ENCODE measurements at places on chromosomes 1 and 21.

GRCh38 chr21:14993115-14993514 lies 71.7 kb downstream of the NRIP1 start:
- no peak for DNase-seq

GRCh38 chr1:32221581-32221979 lies 573 bp downstream of the TMEM234 start:
- DNase-seq = no peak

DNA sequence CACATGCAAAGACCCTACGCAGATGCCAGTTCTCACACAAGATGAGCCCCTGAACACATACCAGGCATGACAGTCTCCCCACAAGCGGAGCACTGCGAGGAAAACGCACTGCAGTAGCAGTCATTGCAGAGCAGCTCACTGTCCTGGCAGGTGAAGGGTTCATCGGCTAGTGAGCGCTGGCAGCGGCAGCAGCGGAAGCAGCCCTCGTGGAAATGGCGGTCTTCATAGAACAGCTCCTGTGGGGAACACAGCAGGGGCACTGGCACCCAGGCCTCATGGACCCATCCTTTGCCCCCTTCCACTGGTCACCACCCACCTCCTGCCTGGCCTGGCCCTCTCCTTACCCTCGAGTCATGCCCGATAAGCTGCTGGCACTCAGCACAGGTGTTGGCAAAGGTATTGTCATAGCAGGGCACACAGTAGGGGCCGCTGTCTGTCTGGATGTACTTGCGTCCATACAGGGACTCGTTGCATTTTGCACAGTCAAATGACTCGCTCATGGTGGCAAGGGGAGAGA lies 6.3 kb downstream of the FHL3 start:
- DNase-seq = no peak

DNA sequence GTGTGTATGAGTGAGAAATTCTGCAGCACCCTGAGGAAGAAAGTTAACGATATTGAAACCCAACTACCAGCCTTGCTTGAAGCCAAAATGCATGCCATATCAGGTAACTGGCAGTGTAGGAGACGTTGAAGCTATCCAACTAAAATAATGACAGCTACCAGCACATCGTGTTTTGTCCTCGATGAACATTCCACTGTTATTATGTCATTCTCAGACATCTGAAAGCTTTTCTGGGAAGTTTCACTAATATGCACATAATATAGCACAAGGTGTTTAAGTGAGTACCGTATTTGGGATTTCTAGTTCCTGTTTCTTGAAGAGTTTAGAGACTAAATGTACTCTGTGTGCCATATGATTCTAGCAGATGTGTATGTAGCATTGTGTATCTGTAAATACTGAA lies 173.5 kb downstream of the DISC1 start:
- no peak for DNase-seq

- DNase-seq = no peak
These were observed 11.6 kb downstream of the PKP1 start for GRCh38 chr1:201294876-201295275.

DNA sequence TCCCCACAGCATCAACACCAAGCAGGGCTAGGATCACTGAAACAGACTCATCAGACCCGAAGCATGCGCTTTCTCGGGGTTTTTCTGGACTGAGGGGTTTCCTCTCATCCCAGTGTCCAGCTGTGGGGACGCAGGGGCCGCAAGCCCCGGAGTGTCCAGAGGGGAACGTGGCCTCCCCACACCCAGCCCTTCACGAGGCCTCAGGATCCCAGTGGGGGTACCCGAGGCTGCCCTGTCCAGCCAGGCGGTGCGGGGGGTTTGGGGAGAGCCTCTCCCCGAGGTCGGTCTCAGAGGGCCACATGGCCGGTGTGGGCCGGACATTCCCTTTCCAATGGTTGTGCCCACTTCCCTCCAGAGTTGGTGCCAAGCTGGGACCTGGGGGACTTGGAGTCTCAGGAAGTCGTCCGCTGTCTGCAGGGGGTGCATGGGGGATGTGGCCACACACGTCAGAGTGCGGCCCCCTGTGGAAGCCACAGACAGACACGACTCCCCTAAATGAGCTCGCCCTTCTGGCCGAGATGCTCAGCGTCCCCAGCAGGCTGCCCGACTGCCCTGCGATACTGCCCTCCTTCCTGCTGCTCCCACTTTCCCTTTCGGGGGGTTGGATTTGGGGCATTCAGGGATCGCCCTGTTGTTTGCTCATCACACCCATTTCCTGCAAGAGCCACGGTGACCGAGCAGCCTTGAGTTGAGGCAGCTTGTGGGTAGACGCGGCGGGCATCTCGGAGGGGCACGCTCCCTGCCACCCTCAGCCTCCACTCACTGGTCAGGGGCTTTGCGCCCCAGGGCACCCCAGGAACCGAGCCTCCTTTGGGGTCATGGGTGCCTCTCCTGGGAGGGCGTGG lies 4.1 kb downstream of the COL6A1 start:
- DNase-seq = no peak

DNA sequence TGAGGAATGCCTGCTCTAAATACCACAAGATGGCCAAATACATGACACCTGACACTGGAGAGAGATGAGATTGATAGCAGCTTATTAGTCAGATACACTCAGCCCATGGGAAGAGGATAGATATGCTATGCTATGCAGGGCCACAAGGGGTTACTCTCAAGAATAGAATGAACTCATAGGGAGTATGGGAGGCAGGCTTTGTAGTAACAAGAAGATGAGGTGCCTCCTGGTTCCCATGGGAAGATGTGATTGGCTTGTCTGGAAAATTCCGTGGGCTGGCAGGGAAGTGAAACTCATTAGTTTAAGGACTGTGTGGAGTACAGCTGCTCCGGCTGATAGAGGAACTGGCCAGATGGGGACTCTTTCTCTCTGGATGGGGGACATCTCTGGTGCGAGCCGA lies 16.5 kb downstream of the CCDC30 start:
- DNase-seq = no peak

GRCh38 chr1:183070923-183071618 lies 47.9 kb downstream of the LAMC1 start:
- DNase-seq = no peak

DNA sequence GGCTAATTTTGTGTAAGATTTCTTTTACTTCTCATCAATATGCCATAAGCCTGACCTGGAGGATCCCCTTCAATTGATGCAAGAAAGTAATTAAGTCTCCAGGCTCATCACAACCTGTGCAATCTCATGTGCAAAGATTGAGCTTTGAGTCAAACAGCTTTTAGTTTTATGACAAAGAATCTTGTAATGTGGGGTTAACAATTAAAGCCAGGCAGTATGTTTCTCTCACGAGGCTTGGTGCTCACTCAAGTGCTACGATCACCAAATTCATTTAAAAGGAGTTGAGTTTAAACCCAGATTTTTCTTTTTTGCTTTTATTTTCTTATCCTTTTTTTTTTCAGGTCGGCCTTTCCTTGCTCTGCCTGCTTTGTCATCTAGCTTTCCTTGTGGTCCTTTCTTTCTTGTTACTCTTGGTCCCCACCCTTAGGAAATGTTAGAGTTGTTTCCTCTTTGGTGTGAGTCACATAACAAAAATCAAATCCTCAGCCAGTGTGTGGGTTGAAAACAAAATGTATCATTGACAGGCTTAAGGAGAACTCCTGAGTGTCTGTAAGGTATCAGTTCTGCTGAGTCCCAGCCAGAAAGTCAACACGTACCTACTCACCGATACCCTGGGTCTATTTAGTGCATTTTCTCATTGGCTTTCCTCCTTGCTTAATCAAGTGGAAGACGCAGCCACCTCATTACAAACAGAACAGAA lies 1037.2 kb downstream of the ADGRL2 start:
- no peak for DNase-seq

GRCh38 chr1:224292419-224292818 lies 37.6 kb downstream of the NVL start:
- DNase-seq = no peak

DNA sequence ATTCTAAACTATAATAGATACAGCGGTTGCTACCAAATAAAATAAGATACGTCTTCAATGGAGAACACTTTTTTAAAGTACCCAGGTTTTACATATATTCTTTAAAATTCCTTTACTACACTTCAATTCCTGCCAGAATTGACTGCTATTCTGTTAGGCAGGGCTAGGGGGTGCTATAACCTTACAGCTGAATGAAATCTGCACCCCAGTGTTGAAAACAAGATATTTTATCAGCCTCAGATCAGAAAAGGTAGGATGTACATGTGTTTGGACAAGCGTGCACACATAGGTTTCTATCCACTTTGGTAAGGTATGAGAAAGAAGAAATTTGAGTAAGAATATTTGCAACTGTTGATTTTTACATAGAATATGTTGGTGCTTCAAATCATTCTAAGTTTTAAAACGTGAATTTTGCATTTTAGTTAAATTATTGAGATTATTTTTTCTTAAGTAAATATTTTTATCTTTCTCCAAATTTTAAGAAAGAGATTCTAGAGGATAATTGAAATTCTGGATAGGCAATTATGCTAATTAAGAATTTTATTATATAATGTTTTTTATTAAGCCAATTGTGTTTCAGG lies 490.8 kb upstream of the ADGRL4 start:
- no peak for DNase-seq

- no peak for DNase-seq
These were observed 35.5 kb downstream of the MACF1 start for GRCh38 chr1:39239968-39240367.

DNA sequence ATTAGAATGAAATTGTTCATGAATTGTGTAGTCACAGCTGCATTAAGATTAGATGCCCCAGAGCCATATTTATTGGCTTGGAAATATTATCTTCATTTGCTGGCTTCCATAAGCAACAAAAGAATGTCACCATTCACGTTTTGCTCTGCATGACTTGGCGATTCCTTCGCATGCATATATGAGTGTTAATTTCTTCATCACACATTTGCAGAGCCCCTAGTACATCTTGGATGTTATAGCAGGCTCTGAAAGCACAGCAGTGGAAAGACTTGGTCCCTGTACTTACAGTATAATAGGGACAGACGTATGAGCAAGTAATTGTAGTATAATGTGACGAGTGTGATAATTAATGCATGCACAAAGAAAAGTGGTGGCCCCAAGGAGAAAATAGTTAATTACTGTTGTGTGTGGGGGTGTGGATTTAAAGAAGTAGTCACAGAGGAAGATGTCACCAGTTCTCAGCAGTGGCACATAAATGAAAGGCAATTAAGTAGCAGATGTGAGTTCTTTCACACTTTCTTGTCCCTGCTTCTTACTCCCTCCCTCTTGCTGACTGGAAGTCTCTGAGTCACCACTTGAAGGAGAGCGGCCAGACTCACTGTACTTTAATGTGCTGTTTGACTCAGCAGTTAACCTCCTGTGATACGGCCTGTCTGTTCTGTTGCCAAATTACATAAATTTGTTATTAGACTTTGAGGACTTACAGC lies 21.0 kb downstream of the S100A10 start:
- DNase-seq = peak; percentile 24

GRCh38 chr1:168261390-168261789 lies 19.3 kb upstream of the TBX19 start:
- DNase-seq = no peak

DNA sequence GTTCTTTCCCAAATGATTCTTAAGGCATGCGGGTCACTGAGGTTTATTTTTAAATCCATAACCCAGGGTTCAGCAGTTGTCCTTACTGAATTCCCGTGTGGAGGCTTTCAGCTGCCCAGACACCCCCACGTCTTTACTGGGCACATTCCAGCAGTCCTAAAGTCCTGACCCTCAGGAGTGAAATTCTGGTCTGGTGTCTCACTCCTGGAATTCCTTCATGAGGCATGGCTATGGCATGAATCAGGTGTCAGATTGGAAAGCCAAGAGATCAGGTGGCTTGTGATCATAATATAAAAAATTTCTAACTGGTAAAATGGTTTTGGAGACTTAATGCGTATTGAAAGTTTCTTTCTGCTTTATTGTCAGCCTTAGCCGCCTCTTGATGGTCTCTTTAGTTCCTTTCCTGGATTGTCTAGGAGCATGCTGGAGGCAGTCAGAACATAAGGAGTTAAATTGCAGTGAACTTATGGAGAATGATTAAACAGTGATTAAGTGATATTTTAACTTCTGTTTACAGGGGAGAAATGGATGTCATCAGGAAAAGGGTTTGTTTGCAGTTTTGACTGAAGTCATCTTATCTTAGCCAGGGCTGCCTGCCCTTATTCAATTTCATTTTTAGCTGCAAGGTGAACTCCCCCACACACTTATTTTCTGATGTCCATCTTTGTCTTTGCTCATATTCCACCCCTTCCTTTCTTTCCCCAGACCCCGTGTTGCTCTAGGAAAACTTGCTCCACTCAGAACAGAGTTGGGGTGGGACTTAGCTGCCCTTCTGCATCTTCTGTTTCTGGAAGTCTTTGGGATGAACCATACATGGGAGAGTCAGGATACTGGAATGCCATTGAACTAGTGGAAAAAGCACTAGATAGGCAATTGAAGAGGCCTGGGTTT lies 25.7 kb upstream of the MACF1 start:
- no peak for DNase-seq

DNA sequence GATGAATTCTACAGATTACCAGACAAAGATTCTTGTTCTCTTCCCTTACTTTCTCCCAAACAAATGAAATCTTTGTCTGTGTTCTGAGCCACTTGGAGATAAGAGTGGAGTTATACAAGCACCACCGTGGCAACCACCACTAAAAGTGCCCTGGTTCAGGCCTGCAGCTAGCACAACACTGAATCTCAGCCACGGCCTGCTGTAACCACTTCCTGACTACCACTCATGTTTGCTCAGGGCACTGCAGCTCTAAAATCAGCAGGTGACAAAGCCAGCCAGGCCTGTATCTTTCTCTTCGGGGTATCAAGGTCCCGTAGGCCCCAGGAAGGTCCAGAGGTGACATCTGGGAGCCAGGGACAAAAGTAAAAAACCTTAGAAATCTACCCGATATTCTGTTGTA lies 3.2 kb upstream of the OR2T6 start:
- DNase-seq = no peak

- DNase-seq = no peak
These were observed 103.7 kb downstream of the SLC16A1 start for GRCh38 chr1:112852276-112852675.

DNA sequence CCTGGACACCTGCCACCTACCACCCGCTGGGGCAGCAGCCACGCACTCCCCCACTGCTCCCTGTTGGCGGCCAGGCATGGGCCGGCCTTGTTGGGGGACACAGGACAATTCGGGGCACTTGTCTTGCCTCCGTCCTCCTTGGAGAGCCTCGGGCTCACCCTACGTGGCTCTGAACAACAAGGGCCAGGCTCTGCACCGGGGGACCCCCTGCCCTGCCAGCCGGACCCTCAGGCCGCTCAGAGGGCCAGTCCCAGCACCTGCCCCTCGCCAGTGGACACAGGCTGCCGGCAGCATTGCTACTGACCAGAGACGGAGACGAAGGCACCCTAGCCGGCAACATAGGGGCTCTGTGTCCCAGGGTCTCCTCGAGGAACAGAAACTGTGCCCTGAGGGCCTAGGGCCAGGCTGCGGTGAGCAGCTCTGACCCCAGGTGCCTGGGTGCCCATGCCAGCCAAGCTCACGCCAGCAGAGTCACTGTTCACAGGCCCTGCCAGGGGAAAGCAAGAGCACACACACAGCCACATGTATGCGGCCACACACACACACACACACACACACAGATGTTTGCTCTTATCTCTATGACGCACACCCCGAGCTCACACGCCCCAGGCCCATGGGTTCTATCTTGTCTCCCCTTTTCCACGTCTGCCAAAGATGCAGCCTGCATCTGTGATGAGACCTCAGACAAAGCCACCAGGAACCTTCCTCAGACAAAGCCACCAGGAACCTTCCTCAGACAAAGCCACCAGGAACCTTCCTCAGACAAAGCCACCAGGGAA lies 45.9 kb downstream of the MORN1 start:
- DNase-seq = no peak
